ENCODE measurements at places on chromosomes 6 and 20.

DNA sequence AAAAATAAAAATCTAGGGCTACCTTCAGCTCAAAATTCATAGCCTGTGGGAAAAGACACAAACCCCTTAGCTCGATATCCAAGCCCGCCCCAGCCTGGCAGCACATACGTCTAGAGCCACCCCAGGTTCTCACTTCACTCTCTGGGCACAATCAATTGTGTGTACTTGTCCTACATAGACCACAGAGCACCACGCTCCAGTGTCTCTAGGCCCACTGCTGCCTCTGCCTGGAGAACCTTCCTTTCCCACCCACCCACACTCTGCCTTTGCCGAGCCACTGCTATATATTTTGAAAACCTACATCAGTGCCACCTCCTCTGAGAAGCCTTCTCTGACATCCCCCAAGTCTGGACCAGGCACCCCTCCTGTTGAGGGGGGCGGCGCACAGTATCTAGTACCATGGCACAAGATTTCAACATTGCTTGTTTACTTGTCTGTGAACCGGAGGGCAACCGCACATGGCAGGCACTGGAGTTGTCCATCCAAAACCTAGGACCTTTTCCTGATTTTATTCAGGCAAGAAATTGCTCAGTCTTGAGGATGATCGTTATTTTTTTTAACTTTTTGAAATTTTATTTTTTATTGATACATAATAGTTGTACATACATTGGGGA lies 141.5 kb downstream of the UNC5CL start:
- DNase-seq = no peak

- no peak for DNase-seq
Measured at GRCh38 chr6:136593748-136594490, 43.7 kb upstream of the MAP7 start.

DNA sequence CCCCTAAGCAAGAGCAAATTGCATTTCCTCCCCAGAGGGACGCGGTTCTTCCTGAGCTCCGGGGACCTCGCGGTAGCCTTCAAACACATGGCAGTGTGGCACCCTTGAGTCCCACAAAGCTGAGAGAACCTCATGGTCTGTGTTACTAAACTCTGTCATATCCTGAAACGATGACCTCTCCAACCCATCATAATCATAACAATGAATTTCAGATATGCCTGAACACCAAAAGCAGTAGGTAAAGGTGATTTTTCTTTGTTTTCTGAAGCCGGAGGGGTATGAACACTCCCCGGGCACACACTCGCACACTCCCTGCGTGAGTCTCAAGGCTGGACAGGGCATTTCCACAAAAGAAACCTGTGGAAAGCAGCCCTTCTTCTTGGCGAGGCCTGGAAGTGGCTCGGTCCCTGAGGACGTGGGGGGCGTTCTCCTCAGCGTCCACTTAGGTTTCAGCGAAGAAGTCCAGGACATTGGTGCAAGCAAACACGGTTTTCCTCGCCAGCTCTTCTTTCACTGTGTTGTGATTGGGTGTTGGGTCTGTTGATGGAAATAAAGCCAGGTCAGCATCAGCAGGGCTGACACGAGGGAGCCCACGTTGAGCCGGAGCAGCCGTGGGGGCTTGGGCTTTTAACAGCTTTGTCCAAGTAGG lies 183.4 kb downstream of the ERMARD start:
- DNase-seq = no peak

GRCh38 chr6:54320871-54321270 lies 12.6 kb downstream of the TINAG start:
- no peak for DNase-seq

GRCh38 chr20:4720977-4721349 lies 746 bp upstream of the PRND start:
- no peak for DNase-seq

DNA sequence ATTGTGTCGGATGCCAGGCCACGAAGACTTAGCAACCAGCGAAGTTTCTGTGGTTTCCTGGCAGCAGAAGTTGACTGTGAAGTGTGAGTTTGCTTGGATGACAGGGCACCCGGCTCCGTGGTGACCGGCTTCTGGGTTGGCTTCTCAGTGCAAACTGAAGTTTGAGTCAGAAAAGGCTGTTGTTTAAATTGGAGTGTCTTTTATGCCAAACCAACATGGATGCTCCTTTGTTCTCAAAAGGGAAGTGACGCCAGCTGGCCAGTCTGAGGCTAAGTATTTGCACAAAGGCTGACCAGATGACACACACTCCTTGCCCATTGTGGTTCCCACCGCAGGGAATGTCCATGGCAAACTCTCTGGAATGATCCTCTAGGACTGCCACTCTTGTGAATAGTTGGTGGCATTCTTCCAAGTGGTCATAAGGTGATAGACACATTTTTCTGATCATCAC lies 164.8 kb upstream of the QKI start:
- no peak for DNase-seq

GRCh38 chr20:57048027-57048869 lies 218.2 kb downstream of the BMP7 start:
- peak; percentile 79 for DNase-seq

DNA sequence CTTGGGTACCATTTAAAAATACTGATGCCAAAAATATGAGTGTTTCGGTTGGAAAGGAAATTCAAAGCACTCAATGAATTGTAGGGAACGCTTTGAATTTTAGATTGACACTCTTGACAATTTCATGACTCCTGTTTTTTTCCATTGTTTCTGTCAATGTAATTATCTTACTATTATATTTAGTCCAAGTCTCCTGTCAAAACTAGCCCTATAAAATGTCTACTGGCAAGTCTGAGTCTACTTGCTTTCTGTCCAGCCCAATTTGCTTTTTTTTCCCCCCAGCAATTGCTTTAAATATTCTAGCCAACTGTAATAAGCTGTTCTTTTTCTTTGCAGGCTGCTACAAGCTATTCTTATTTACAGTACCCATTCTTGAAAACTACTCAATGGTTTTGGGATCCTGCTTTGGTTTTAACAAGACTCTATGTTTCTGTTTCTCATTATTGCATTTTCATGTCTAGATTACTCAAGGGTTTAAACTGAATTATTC lies 1103.9 kb upstream of the GJE1 start:
- DNase-seq = no peak

DNA sequence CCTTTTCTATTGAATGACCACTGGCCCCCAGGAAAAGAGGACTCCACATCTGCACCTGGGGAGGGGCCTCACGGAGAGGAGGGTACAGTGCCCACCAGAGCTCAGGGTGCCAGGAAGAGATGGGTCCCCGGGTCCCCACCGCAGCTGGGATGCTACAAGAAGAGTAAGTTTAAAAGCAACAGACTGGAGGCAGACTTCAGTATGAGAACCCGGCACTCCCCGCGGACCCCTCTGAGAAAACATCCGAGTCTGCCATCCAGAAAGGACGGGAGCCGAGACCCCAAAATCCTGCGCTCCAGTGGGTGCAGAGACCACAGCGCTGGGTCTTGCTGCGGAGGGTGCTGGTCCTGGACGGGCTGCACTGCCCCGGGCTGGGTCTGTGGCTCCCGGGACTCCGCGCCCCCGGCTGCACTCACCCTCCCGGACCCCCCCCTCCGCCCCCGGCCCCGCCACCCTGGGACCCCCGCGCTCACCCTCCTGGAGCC lies 350 bp downstream of the HELZ2 start:
- peak; percentile 37 for DNase-seq

GRCh38 chr20:34215711-34216381 lies 25.4 kb upstream of the ASIP start:
- DNase-seq = peak; percentile 64

GRCh38 chr20:62023935-62024334 lies 41.7 kb downstream of the TAF4 start:
- DNase-seq = no peak

GRCh38 chr6:169411296-169411695 lies 157.7 kb upstream of the THBS2 start:
- no peak for DNase-seq

- DNase-seq = no peak
Measured at GRCh38 chr6:20463396-20463795, 61.7 kb downstream of the E2F3 start.

DNA sequence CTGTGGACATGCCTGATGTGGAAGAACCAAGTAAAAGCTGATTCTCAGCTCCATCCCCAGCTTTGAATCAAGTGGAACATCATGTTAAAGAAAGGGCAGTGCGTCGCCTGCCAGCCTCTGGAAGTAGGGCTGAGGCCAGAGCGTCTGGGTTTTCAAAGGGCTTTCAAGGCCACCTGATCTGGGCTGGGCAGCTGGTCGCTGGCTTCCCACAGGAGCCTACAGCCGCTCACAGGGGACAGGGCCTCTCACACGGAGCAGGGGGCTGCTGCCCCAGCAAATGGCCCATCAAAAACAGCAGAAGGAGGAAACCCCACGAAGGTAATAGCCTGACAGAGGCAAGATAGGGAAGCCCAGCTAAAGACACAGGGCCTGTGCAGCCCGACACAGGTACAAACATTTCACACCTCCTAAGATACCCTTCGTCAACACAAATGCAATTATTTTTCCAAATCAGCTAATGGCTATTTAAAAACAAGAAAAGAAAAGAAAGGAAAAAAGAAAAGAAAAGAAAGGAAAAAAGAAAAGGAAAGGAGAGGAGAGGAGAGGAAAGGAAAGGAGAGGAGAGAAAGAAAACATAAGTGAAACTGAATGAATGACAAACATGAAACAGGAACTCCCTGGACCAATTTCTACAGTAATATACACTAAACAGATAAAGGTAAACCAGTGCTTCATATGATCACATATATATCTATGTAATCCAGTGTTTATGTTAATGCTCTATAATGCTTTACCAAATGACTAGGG lies 24.8 kb downstream of the RRBP1 start:
- DNase-seq = no peak

DNA sequence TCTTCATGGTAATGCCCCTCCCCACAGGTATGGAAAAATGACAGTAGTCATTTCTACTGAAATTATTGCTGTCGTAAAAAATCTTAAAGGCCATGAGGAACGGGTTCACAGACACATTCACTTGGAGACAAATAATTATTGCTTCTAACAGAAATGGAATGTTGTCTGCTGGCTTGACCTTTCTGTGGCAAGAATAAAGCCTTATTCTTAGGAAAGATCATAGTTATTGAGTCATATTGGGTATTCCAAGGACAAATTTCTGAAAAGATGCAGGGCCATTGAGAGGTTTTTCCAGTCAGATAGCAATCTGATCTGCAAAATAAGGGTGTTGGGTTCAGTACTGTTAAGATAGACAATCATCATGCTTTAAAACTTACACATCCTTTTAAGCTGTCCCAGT lies 29.2 kb downstream of the AKAP7 start:
- no peak for DNase-seq

DNA sequence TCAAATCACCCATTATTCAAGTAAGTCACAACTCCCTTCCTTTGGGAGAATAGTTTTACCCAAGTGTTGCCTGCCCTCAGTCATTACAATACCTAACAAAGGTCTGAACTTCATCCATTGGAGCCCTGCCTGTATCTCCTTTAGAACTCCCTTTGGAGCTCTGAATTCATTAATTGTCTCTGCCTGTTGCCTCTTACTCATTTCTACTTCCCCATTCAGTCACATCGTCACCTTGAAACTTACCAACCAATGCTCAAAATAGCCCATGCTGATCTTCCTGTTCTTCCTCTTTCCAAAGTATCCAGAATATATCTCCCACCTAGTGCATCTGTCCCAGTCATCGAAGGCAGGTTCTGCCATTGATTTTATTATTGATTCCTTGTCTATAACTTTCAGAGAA lies 120.7 kb upstream of the ADGRF1 start:
- no peak for DNase-seq

- DNase-seq = no peak
Measured at GRCh38 chr6:154230910-154231595, 125.5 kb downstream of the IPCEF1 start.

DNA sequence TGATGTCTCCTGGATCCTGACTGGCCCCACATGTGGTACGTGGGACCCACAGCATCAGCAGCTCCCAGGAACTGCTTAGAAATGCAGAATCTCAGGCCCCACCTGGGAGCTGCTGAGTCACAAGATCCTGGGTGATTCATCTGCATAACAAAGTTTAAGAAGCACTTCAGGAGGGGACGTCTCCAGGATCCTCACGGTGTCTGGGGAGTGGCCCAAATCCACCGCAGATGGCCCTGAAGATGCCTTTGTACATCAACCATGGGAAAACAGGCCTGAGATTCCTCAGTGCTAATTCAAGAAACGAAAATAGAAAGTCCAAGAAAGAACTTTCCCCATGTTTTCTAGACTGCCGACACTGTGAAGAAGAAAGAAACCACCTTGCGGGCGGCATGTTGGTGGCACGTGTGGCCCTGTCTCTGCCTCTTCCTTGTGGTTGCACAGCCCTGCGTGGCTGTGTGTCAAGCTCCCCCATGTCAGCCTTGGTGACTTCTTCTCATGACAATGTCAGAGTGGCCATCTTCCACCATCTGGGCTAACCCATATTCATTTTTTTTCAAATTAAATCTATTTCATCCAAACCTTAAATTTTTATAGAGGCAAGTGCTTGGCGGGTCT lies 26.1 kb downstream of the RRBP1 start:
- DNase-seq = no peak

- DNase-seq = no peak
Measured at GRCh38 chr6:14776307-14776706, 469.6 kb upstream of the JARID2 start.

Data from K562 (cell line).